Fibroblast of pulmonary artery (primary cell): ENCODE measurements at places on chromosomes 3 and 15.

DNA sequence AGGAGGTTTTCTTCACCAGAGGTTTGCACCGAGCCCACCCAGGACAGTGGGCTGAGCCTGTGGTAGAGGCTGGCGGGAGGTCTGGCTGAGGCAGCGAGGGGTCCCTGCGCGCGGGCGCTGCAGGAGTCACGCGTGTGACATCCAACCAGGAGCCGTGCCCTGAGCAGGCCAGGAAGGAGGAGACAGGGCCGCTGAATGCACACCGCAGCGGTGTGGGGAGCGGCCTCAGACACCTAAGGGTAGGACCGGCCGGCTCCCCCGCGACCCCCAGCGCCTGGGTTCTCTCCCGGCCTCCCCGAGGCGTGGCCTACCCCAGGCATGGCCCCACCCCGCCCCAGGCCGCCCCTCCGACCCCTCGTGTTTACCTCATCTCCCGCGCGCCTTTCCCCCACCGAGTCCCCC is 412 bp downstream of the SLC41A3 start:
- DNase-seq = no peak

DNA sequence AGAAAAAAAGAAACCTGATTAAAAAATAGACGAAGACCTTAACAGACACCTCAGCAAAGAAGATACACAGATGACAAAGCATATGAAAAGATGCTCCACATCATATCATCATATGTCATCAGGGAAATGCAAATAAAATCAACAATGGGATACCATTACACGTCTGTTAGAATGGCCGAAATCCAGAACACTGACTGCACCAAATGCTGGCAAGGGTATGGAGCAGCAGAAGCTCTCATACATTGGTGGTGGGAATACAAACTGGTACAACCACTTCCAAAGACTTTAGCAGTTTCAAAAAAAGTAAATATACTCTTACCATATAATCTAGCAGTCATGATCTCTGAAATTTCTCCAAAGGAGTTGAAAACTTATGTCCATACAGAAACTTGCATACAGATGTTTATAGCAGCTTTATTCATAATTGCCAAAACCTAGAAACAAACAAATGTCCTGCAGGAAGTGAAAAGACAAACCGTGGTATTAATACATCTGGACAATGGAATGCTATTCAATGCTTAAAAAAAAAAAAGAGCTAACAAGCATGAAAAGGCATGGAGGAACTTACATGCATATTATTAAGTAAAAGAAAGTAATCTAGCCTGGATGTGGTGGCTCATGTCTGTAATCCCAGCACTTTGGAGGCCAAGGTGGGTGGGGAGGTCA is 107.4 kb downstream of the HES1 start:
- no peak for DNase-seq

DNA sequence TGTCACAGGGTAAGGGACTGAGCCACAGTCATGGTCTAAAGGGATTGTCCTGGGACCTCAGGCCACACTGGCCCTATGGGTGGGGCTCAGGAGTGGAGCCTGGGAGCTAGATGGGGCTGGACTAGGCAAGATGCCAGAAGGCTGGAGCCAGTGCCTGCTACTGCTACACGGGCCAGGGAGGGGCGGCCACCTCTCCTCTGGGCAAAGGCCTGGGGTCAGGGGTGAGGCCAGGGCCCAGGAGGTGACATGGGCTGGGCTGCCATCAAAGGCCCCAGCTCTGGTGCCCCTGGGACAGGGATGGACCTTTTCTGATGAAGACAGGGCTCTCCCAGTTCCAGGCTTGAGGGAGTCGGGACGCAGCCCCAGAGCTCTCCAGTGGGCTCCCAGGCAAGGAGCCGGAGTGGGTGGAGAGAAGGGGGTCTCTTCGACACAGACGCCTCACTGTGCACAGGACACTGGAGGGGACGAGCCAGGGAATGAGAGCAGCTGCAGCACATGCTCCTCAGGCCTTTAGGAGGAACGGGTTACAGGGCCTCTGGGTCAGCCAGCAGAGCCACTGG is 62.1 kb upstream of the IQSEC1 start:
- no peak for DNase-seq

- DNase-seq = peak; percentile 68
Observed at GRCh38 chr15:37981775-37982174, 47.3 kb downstream of the TMCO5A start.

DNA sequence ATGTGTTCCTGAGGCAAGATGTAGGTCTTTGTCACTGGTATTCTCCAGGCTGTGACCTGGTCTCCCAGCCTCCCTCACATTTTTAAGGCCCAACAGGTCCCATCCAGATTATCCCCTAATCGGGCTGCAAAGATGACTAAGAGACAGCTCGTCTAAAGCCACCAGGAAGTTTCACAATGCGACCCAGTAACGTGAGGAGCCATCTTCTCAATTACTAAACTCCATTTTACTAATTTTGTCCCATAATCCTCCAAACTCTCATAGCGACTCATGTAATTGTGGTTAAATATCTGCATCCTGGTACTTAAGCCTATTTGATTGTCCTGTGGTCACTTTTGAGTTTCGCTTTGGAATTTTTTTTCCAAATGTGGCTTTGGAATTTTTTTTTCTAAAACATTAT is 8.7 kb upstream of the PLA2G4F start:
- peak; percentile 15 for DNase-seq

- peak; percentile 59 for DNase-seq
Observed at GRCh38 chr15:60582370-60583036, 103.6 kb upstream of the ICE2 start.

DNA sequence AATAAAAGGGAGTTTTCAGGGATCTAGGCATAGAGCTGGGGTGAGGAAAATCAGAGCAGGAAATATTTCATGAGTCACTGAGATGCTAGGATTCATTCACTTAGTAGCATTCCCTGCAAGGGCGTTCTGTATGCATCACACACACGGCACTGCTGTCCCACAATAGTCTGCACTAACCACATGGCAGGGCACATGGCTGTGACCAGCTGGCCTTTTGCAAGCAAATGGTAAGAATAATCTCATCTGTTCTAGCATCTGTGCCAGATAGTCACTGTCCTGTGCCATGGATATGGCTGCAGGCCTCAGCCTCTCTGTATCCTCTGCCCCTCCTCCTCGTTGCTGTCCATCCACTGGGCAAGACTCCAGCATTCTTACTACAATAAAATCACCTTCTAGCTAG is 37.8 kb downstream of the BOC start:
- peak; percentile 76 for DNase-seq

- no peak for DNase-seq
Observed at GRCh38 chr3:32194653-32195052, 43.8 kb upstream of the CMTM8 start.

DNA sequence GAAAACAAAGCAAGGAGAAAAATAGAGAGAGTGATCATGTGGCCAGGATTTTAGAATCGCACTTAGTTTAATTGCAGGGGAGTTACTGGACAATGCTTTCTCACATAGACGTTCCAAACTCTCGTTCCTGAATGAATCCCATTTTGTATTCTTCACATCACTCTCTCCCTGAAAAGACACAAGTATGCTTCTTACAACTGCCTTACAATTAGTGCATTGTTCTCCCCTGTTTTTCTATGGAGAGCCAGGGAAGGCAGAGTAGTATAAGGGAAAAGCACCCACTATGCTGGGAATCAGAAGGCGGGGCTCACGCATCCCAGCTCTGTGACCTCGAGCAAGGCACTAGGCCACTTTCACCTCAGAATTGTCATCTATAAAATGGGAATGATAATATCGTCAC is 14.4 kb downstream of the TMOD2 start:
- no peak for DNase-seq

DNA sequence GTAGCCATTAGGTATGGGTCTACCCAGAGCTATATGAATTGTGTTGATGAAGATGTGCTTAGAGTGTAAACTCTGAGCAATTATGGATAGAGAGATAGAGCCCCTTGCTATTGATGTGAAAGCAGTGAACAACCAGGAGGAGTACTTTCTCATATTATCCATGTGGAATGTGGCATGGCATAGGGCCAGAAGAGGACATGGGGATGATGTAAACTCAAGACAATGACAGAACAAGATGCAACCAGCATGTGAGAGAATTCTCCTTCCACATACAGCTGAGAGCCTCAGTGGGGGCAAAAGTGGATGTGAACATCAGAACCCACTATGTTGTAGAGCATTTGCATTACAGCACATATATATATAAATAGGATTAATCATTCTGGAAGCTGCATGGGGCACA is 36.4 kb upstream of the BNC1 start:
- peak; percentile 73 for DNase-seq

- DNase-seq = no peak
Observed at GRCh38 chr3:192958219-192958872, 40.7 kb upstream of the MB21D2 start.
